Gastroesophageal sphincter (tissue), 4 donors: ENCODE measurements at places on chromosomes 6 and 20. TPM values are rescaled to one million over a fixed set of nuclear protein-coding genes. Genes with fewer than 3 reads are reported as not detected.

NHLRC1 gene
- total RNA-seq = 0.93 TPM

CPNE5 gene
- 0.93 TPM for total RNA-seq

SCAF8 gene
- 40.7 TPM for total RNA-seq

- ATAC-seq = peak; percentile 42
Observed at GRCh38 chr6:77368660-77369313, 94.5 kb downstream of the HTR1B start.

GRCh38 chr6:121666814-121667213, 231.4 kb downstream of the GJA1 start:
- peak; percentile 59 for ATAC-seq

DNA sequence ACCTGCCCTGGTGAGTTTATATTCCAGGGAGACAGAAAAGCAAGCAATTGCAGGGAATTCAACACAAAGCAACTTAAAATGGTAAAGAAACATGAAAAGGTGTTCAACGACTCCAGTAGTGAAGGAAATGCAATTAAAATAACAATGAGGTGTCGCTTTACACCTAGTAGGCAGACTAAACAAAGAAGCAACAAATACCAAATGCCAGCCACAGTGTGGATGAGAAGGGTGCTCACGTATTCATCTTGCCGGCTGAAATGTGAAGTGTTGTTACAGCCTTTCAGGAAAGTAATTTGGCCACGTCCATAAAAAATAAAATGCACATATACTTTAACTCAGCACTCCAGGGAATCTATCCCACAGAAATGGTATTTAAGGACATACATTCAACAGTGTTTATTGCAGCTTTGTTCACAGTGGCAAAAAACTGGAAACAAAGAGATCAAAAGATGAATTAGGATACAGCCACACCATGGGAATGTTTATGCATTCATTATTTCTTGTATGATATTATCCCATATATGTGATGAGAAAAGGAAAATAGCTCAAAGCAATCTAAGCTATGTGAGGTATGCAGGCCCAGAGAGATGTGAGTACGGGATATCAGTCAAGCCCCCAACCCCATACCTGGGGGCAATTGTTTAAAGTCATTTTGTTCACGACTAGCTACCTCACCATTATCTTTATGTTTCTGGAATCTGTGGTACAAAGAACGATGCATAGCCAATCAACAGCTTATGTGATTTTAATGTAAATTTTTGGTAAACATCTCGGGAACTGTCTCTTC, 266.0 kb upstream of the SOX4 start:
- ATAC-seq = no peak

- ATAC-seq = no peak
Observed at GRCh38 chr20:22475662-22476061, 108.7 kb downstream of the FOXA2 start.

GRCh38 chr6:166529586-166529985, 56.9 kb downstream of the RAMACL start:
- ATAC-seq = no peak

KCNK16 gene
- total RNA-seq = not detected

DNA sequence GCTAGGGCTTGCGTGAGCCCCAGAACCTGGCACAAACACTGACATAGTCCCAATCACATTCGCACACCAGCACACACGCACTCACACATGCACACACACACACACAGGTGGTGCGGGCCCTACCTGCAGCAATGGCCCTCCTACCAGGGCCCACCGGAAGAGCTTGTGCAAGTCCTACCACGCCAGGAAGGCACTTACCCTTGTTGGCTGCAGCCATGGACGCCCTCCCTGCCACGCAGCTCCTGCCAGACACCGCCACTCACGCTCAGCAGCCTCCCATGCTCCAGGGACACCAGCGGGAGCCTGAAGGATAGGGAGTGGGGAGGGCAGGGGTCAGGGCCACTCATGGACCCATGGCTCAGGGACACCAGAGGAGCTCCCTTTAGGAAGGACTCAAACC, 7.7 kb downstream of the ADISSP start:
- ATAC-seq = no peak

- no peak for ATAC-seq
Observed at GRCh38 chr6:162821102-162821501, 93.3 kb downstream of the PACRG start.

OOEP gene
- total RNA-seq = not detected

CASS4 gene
- 2.0 TPM for total RNA-seq

GRCh38 chr6:161411265-161411944, 137.5 kb upstream of the AGPAT4 start:
- no peak for ATAC-seq
